Natural killer cell treated with Interleukin-12 subunit alpha and Interleukin-12 subunit beta and Interleukin-15 and Interleukin-18, amount 100 ng/mL, for 72 hours (primary cell): ENCODE measurements at places on chromosomes 6 and 20.
A peak's percentile ranks its signal among the peaks of the same experiment; 100 is the strongest.

GRCh38 chr6:150607329-150607650 lies 7.6 kb downstream of the PLEKHG1 start:
- no peaks in the 10 kb centered on the region for H3K4me1 ChIP-seq
- peaks cover 32% of the 10 kb centered on the region for H3K27me3 ChIP-seq
- H3K36me3 ChIP-seq, result no peaks in the 10 kb centered on the region
- DNase-seq, result no peak

DNA sequence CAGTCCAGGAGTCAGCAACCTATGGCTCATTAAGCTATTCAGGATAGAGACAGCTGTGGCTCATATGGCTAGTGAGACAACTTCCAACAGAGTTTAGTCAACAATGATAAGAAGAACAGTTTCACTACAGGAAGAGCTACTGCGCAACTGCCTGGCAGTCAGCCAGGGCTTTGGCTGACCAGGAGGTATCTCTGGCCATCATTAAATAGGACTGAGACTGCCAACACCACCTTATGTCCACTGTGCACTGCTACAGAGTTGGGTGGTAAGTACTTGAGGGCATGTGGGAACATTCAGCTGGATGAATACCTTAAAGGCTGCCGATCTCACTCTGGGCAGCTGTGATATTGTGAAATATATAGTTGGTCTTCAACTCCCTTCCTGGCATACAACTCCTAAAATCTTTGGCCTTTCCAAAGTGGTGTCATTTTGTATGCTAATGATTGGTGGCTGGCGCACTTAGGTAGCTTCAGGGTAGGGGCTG lies 52.2 kb upstream of the FAM83C start:
- no peak for DNase-seq
- H3K4me1 ChIP-seq, result no peaks in the 10 kb centered on the region
- no peak overlapping the region for H3K27ac ChIP-seq
- no peaks in the 10 kb centered on the region for H3K27me3 ChIP-seq
- peaks cover 16% of the 10 kb centered on the region for H3K36me3 ChIP-seq
- no peak overlapping the region for H3K4me3 ChIP-seq

DNA sequence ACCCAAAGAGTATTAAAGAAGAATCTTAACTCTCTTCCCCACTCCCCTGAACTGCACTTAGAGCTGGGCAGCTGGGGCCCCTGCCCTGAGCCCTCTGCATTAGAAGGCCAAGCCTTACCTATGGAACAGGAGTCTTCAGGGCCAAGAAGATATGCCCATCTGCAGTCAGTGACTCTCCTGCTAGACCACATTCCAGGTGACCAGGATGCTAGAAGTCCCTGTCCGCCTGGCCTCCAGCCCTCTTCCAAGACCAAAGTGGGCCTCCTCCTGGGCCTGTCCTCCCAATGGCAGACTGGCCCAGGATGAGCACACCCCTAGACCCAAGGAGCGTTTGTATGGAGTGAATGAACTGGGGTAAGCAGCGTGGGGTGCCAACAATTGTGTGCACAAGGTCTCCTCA lies 259.1 kb downstream of the LY86 start:
- no peak overlapping the region for H3K4me3 ChIP-seq
- H3K27me3 ChIP-seq, result peaks cover 12% of the 10 kb centered on the region
- H3K4me1 ChIP-seq, result peaks cover under 1% of the 10 kb centered on the region
- no peak overlapping the region for H3K27ac ChIP-seq

DNA sequence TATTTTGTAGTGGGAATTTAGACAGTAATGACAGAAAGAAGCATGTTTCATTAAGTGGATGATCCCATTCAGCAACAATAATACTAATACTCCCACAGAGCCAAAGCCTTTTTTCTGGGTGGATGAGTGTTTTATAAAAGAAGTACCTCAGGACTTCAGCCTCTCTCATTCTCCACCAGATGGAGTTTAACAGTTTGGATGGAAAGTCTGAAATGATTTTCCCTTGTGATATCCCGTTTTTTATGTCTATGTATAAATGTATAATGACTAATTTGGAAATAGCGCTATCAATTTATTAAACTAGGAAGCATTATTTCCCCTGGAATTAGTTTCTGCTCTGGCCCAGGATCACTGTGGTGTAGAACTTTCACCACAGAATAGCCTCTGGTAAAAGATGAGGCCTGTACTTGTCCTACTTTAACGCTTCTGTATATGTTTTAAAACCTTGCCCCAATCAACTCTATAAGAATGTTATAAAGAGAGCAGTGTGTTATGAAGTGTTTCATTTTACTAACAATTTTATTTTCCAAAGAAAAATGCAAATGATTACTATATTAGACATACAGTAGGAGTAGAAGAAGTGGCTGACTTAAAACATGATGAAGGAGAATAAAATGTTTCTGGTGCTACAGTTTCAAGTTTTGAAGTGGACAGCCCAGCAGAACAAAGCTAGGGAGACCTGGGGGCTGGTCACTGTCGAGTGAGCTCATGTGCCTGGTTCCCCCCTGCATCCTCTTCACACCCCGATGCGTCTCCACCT lies 135.6 kb downstream of the HIVEP1 start:
- peak overlapping the region; percentile 81 for H3K27ac ChIP-seq
- peaks cover 11% of the 10 kb centered on the region for H3K4me1 ChIP-seq
- no peaks in the 10 kb centered on the region for H3K36me3 ChIP-seq
- H3K27me3 ChIP-seq, result no peaks in the 10 kb centered on the region
- DNase-seq, result no peak
- no peak overlapping the region for H3K4me3 ChIP-seq
